ENCODE measurements at places on chromosomes 13 and 19. TPM values are rescaled to one million over a fixed set of nuclear protein-coding genes. Genes with fewer than 3 reads are reported as not detected.

- H3K27me3 ChIP-seq = no peaks in the 10 kb centered on the region
- H3K36me3 ChIP-seq = peaks cover 43% of the 10 kb centered on the region
- H3K27ac ChIP-seq = no peak overlapping the region
These were observed 89.5 kb downstream of the USP12 start for GRCh38 chr13:27081893-27082679.

GRCh38 chr19:17304386-17305215 lies 1.1 kb upstream of the MRPL34 start:
- H3K4me1 ChIP-seq = peaks cover 41% of the 10 kb centered on the region
- H3K27me3 ChIP-seq = no peaks in the 10 kb centered on the region
- peak overlapping the region; percentile 88 for H3K27ac ChIP-seq
- peak overlapping the region; percentile 89 for H3K4me3 ChIP-seq

DNA sequence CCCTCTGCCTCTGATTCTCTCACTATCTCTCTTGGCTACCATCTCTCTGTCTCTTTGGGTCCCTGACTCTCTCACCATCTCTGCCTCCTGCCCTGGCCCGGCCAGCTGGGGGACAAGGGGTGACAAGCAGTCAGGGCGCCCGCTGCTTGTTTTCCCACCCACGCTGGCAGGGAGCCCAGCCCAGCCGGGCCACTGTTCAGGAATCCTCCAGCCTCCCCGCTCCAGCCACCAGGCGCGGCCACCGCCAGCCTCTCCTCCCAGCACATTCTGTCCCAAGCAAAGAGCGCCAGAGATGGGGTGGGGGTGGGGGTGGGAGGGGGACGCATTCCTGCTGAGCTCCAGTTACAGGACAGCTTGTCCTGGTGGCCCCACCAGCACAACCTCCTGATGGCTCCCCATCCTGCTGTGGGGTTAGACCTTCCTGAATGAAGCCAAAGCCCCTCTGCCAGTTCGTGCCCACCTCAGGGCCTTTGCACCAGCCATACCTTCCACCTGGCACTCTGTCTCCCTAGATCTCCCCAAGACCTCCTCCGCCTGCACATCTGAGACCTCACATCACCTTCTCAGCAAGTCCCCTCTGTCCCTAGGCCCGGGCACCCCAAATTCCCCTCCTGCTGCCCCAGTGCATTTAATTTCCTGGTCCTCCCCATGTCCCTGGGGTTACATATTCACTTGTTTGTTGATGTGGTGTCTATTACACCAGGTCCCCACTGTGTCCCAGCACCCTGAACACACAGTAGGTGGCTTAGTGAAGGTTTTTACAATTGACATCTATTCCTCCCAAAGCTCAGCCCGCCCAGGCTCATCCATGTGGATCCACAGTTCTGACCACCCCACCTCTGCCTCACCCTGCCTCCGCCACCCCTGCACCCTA lies 12.5 kb downstream of the ARRDC2 start:
- no peak overlapping the region for H3K4me3 ChIP-seq
- peak overlapping the region; percentile 79 for H3K27ac ChIP-seq
- no peaks in the 10 kb centered on the region for H3K27me3 ChIP-seq
- no peak for DNase-seq
- peaks cover 3% of the 10 kb centered on the region for H3K36me3 ChIP-seq

DNA sequence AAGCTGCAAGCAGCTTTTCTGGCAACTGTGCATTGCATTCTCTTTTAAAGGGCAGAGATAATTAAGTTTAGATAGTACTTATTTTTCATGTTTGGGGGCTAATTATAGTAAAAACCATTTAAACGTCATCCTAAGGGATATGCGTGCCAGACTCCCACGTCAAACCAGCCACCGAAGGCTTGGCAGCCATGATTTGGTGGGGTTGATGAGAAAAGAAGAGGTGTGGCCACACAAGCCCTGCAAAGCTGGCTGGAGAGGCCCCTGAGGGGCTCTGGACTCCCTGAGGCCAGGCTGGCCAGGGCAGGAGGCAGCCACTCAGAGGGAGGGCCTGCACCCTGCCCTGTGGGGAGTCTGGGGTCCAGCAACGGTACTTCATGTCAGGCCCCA lies 17.5 kb downstream of the PEPD start:
- no peak overlapping the region for H3K27ac ChIP-seq
- no peak overlapping the region for H3K4me3 ChIP-seq
- peaks cover 3% of the 10 kb centered on the region for H3K36me3 ChIP-seq
- no peaks in the 10 kb centered on the region for H3K4me1 ChIP-seq
- DNase-seq = no peak
- no peaks in the 10 kb centered on the region for H3K27me3 ChIP-seq

GRCh38 chr13:50690006-50690405 lies 153.5 kb downstream of the DLEU7 start:
- no peaks in the 10 kb centered on the region for H3K36me3 ChIP-seq
- no peak for DNase-seq
- H3K27ac ChIP-seq = no peak overlapping the region
- H3K27me3 ChIP-seq = no peaks in the 10 kb centered on the region
- H3K4me3 ChIP-seq = no peak overlapping the region
- peaks cover 6% of the 10 kb centered on the region for H3K4me1 ChIP-seq

DNA sequence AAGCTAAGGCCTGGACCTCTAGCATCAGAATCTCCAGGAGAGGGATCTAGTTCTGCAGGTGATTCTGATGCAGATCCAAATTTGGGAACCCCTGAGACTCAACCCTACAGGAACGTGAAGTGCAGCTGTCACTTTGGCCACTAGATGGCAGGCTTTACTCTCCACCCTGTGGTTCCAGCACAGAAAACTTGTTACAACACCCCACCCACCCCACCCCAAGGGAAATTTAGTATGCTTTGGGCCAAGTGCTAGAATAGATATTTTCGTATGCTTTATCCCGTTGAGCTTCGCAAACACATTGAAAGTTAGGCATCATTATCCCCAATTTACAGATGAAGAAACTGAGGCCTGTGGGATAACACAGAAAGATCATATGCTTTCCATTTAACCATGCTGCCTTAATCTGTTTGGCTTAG lies 232.0 kb downstream of the B3GLCT start:
- no peak overlapping the region for H3K4me3 ChIP-seq
- H3K27ac ChIP-seq = no peak overlapping the region
- H3K4me1 ChIP-seq = no peaks in the 10 kb centered on the region
- H3K36me3 ChIP-seq = no peaks in the 10 kb centered on the region
- peaks cover 4% of the 10 kb centered on the region for H3K27me3 ChIP-seq

- peak; percentile 83 for DNase-seq
- peak within 1 kb of the TSS; percentile 95 for H3K27ac ChIP-seq
- no peaks in the 10 kb centered on the region for H3K27me3 ChIP-seq
- H3K4me1 ChIP-seq = peaks cover 29% of the 10 kb centered on the region
These were observed at the start of gene XPO4 for GRCh38 chr13:20902438-20903163. Gene XPO4 (minus strand): TSS chr13:20902746. CDS start chr13:20902738, 8 bp downstream.

GRCh38 chr19:44777715-44778347 lies at the start of gene CBLC:
Gene CBLC (plus strand): TSS chr19:44777890. CDS start chr19:44777932, 42 bp downstream.
- no peaks in the 10 kb centered on the region for H3K4me1 ChIP-seq
- DNase-seq = no peak
- no peak within 1 kb of the TSS for H3K27ac ChIP-seq

DNA sequence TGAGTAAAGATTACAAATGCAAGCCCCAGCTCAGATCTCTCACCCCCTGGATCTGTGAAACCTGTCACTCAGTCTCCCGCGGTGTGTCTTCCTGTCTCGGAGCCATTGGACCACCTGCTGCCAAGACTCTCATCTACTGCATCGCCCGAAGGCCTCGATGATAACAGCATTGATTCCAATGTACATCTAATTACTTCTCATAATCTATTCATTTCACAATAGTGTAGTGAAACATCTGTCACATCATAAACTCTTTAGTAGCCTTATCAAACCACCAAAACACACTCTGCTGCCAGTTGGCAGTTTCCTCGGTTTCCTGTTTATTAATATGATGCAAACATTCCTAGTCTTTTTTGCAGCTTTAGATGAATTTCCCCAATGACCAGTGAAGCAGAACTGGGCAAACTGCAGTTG lies 220.3 kb downstream of the POU4F1 start:
- no peaks in the 10 kb centered on the region for H3K36me3 ChIP-seq
- no peaks in the 10 kb centered on the region for H3K4me1 ChIP-seq
- no peak overlapping the region for H3K4me3 ChIP-seq
- DNase-seq = no peak

DNA sequence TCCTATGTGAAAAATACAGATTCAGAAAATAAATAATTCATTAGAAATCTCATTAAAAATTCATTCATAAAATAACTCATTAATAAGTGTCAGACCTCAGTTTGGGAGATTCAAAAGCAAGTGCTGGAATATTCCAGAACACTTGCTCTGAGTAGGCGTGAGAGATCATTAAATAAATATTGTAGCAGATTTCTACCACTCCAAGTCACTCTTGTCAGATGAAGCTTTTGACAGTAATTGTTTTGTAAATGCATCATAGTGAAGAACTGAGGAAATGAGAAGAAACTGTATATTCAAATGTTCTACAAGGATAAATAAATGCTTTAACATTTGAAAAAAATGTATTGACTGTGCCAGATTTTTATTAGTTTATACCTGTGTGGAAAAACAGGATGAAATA lies 1228.1 kb downstream of the SLITRK1 start:
- no peaks in the 10 kb centered on the region for H3K4me1 ChIP-seq
- H3K36me3 ChIP-seq = no peaks in the 10 kb centered on the region
- no peak for DNase-seq
- H3K27ac ChIP-seq = no peak overlapping the region
- H3K27me3 ChIP-seq = no peaks in the 10 kb centered on the region

- no peaks in the 10 kb centered on the region for H3K27me3 ChIP-seq
- no peak for DNase-seq
- peaks cover 2% of the 10 kb centered on the region for H3K36me3 ChIP-seq
- H3K27ac ChIP-seq = no peak overlapping the region
These were observed 18.2 kb upstream of the SULT2B1 start for GRCh38 chr19:48533770-48534169.

DNA sequence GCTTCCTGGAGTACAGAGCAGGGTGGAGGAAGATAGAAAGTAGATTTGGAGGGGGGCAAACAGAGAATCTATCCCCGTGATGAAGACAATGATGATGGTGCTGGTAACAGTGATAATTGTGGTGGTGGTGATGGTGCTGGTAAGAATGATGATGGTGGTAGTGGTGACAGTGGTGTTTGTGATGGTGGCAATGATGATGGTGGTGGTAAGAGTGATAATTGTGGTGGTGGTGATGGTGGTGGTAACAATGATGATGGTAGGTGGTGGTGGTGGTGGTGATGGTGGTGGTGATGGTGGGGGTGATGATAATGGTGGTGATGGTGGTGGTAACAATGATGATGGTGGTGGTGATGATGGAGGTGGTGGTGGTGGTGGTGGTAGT lies 169.8 kb downstream of the TSHZ3 start:
- no peak overlapping the region for H3K27ac ChIP-seq
- H3K36me3 ChIP-seq = no peaks in the 10 kb centered on the region
- no peak overlapping the region for H3K4me3 ChIP-seq
- DNase-seq = no peak
- no peaks in the 10 kb centered on the region for H3K4me1 ChIP-seq

- H3K4me1 ChIP-seq = peaks cover 6% of the 10 kb centered on the region
- H3K4me3 ChIP-seq = no peak overlapping the region
- no peaks in the 10 kb centered on the region for H3K27me3 ChIP-seq
These were observed 53.1 kb upstream of the CYSLTR2 start for GRCh38 chr13:48600374-48601364.

GRCh38 chr19:30799865-30800755 lies 427.9 kb downstream of the ZNF536 start:
- H3K36me3 ChIP-seq = no peaks in the 10 kb centered on the region
- DNase-seq = peak; percentile 60
- H3K4me1 ChIP-seq = no peaks in the 10 kb centered on the region
- no peak overlapping the region for H3K4me3 ChIP-seq

DNA sequence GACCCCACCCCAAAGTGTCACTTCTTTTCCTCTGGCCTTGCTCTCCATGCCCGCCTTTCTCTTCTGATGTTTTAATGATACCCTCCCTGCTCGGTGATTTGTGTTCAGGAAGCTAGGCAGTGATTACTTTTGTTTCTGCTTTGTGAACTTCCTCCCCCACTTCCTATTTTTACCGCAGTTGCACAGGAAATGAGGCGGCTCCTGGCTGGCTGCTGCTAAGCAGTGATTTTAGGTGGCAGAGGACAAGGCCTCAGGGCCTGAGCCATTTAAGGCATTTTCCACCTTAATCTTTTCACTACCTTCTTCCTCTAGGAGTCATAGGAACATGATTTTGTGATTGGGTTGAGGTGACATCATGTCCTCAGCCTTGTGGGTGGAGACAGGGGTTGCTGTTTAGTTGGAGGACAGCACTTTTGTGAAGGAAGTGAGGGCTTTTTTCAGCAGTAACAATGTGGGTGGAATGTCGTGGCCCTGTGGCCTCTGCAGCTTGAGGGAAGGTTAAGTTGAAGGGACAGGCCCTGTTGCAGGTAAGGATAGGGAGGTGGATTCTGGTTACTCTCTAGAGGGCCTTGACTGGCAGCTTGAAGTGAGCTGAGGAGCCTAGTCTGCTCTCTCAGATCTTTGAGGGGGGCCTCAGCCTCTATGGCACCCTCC lies 15.7 kb downstream of the GARRE1 start:
- peak overlapping the region; percentile 68 for H3K4me3 ChIP-seq
- no peaks in the 10 kb centered on the region for H3K36me3 ChIP-seq
- peak; percentile 86 for DNase-seq
- no peaks in the 10 kb centered on the region for H3K27me3 ChIP-seq
- H3K4me1 ChIP-seq = peaks cover 71% of the 10 kb centered on the region
- peak overlapping the region; percentile 92 for H3K27ac ChIP-seq

DNA sequence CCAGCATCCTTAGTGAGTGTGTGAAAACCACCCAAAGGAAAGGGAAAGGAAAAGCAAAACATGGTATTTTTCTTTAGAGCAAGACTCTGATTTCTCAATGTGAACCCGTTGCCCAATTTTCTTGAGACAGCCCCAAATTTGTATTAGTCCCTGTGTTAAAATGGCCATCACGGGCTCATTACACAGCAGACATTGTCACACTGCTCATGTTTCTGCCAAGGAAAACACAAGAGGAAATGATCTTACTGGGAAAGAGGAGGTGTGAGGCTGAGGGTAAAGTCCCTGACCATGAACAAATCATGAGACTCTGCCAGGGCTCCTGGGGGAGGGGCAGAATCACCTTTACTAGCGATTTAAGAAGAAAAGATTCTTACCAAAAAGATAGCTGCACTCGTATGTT lies 54.4 kb downstream of the FAM124A start:
- peak; percentile 10 for DNase-seq
- no peak overlapping the region for H3K27ac ChIP-seq
- no peaks in the 10 kb centered on the region for H3K27me3 ChIP-seq
- no peaks in the 10 kb centered on the region for H3K36me3 ChIP-seq
- H3K4me1 ChIP-seq = no peaks in the 10 kb centered on the region
- no peak overlapping the region for H3K4me3 ChIP-seq

- peaks cover 18% of the 10 kb centered on the region for H3K36me3 ChIP-seq
- H3K4me3 ChIP-seq = no peak overlapping the region
- no peak for DNase-seq
- no peak overlapping the region for H3K27ac ChIP-seq
- H3K4me1 ChIP-seq = no peaks in the 10 kb centered on the region
These were observed 16.8 kb downstream of the EPN1 start for GRCh38 chr19:55691561-55692481.

GRCh38 chr13:28442839-28443238 lies 52.1 kb downstream of the FLT1 start:
- no peaks in the 10 kb centered on the region for H3K27me3 ChIP-seq
- peaks cover 20% of the 10 kb centered on the region for H3K36me3 ChIP-seq
- no peak overlapping the region for H3K27ac ChIP-seq

- no peak overlapping the region for H3K4me3 ChIP-seq
- H3K4me1 ChIP-seq = no peaks in the 10 kb centered on the region
- H3K27ac ChIP-seq = no peak overlapping the region
These were observed 1320.1 kb upstream of the MIR17HG start for GRCh38 chr13:90027409-90027808.

The C19orf85 gene
- not detected for total RNA-seq

The FAAP24 gene
- 9.6 TPM for total RNA-seq

The DCT gene
- 0.10 TPM for total RNA-seq

The ZNF493 gene
- 10.3 TPM for total RNA-seq

The ARRDC5 gene
- total RNA-seq = not detected

The KLK4 gene
- not detected for total RNA-seq

The ICAM1 gene
- 12.0 TPM for total RNA-seq

The TMEM259 gene
- 109 TPM for total RNA-seq

The ITGBL1 gene
- not detected for total RNA-seq

The ZNF85 gene
- total RNA-seq = 12.8 TPM

The LRP3 gene
- 0.76 TPM for total RNA-seq

The ANGPTL8 gene
- not detected for total RNA-seq
